ENCODE measurements at places on chromosomes 7 and 10.

DNA sequence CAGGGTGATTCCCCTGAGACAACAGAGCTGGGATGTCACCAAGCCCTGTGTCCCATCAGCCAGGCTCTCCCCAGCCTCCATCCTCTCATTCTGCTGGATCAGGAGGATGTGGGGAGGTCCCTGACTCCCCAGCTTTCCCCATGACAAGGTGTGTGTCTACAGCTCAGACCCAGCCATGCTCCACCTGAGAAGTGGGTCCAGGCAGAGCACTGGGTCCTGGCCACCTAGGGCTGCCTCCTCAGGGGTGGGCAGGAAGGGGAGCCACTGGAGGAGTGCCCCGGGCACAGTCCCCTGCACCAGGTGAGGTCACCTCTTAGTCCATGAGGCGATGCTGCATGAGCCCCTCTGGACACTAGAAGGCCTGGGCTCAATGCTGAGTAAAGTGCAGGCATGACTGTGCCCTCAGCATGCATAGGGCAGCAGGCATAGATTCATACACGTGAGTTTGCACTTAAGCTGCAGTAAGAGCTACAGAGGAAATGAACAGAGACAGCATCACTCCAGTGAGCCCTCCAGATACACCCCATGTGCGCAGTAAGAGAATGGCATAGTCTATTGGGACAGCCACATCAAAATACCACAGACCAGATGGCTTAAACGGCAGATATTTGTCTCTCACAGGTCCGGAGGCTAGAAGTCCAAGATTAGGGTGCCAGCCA lies 48.3 kb downstream of the ALOX5 start:
- no peak for DNase-seq

GRCh38 chr7:94643771-94644545 lies 12.0 kb downstream of the SGCE start:
- no peak for DNase-seq

DNA sequence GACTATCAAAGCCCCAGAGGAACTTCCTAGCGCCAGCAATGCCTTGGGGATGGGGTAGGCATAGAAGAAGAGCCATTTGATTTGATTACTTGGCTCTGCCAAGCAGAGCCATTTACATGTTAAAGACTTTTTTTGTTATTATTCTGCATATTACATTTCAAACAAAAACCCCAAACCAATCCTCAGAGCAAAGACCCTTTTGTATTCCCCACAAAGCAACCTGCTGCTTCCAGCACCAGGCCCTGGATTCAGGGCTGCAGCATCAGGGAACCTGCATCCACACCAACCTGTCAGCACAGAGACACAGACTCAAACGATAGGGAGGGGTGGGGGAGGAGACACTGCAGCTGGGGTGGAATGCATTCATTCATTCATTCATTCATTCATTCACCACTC lies 73.2 kb downstream of the GRID1 start:
- no peak for DNase-seq

DNA sequence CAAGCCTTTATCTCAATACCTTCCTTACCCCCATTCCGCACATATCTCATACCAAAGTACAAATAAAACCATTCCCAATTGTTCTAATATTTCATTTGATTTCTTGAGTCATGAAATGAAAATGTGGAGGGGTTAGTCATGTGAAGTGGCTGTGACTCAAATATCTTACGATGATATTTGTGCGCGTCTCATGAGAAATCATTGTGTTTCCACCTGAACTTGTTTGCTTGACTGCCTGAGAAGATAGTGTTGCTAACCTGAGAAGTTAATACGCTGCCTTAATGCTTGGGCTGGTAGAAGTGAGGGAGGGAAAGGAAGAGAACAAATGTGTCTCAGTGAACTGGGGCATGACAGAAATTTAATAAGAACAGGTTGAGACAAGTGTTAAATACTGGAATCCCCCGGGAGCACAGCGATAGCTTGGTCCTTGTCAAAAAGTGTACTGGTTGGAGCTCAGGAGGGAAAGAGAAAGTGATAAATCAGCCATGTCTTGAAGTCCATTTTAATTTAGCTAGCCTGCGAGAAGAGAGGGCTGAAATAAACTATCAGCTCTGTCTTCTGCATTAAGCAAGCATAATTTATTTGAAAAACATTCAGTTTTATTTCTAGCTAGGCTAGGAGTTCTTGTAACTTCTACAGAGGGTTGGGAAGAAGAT lies 7.2 kb upstream of the EPHA1 start:
- no peak for DNase-seq

- no peak for DNase-seq
Measured at GRCh38 chr10:62661143-62661542, 143.4 kb upstream of the ADO start.

DNA sequence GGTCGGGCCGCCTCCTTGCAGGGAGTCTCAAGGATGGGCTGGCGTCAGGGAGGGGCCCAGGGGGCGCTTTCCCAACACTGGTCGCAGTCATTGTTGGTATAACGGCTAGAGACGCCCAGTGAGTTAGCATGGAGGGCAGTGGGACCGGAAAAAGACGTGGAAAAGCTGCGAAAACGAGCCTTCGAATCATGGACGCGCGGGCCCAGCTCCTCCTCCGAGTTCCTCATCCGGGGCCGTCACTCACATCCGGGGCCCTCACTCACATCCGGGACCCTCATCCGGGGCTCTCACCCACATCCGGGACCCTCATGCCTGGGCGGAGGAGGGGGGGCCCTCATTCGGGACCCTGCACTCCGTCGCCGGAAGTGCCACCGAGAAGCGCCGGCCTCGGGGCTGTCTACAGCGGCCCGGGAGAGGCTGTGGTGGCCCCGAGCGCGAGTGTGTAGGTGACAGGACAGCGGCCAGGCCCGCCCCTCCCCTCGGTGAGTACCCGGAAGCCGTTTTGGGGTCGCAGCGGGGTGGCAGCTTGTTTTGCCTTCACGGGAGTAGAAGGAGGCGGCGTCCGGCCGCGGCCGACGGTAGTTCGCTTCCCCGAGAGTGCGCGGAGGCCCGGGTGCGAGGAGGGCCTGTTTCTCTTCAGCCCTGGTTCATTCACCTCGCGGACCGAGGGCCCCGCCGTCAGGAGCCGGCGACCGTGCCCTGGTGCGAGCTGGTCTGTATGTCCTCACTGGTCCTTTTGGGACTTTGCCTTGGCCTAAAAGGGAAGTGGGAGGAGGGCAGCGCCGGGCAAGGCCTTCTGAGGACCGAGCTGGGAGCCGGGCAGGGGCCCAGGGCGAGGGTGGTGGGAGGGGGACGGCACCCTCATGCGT lies at the start of gene ZNF655:
Gene ZNF655 (plus strand): TSS at position 337 of the 869 bp plus-strand sequence. CDS start 1,918 bp downstream, outside the sequence.
- no peak for DNase-seq

DNA sequence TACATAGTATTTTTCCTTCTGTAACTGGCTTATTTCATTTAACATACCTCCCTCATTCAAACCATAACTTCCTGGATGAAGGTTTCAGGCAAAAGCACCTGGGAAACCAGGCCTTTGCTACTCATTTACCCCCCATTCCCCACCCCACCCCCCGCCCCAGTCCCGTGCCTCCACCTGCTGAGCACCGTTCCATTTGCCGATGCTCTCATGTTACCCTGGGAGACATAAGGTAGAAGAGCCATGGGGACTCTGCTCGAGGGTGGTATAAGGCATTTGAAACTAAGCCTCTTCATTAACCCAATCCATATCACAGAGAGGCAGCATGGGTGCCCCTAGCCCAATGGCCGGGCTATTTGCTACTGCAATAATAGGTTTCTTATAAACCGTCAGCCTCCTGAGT lies 22.2 kb upstream of the MCM10 start:
- DNase-seq: no peak

- DNase-seq: no peak
Measured at GRCh38 chr7:40288827-40289226, 154.0 kb downstream of the SUGCT start.

DNA sequence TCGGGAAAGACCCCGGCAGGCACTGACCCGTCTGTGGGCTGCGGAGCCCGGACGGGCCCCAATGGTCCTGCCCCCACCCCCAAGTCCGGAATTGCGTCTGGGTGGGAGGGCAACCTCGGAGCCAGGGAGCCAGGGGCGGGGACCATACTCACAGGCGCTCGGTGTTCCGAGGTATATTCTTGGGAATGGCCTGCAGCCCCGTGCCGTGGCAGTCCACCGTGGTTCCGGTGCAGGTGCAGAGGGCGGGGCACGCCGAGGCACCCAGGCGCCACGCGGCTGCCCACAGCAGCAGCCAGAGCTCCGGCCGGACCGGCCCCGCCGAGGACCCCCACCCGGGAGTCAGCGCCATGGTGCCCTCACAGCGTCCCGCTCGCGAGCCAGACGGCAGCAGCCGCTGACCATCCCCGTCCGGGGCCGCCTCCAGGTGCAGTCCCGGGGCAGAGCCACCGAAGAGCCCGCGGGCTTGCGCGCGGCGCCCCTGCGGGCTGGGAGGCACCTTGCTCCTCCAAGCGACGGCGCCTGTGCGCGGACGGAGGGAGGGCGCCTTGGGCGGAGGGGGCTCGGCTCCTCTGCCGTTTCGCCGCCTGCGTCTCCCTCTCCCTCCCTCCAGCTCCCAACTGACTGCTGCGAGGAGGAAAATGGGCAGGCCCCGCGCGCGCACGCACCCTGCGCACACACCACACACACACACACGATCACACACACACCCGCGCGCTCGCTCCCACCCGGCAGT lies at the start of gene SLIT1:
Gene SLIT1 (minus strand): TSS at position 634 of the 733 bp plus-strand sequence. CDS start 285 bp downstream, at position 349.
- no peak for DNase-seq

GRCh38 chr7:38757931-38758330 lies 126.8 kb upstream of the AMPH start:
- no peak for DNase-seq

GRCh38 chr7:44905002-44905635 lies 19.8 kb upstream of the PURB start:
- DNase-seq: no peak

DNA sequence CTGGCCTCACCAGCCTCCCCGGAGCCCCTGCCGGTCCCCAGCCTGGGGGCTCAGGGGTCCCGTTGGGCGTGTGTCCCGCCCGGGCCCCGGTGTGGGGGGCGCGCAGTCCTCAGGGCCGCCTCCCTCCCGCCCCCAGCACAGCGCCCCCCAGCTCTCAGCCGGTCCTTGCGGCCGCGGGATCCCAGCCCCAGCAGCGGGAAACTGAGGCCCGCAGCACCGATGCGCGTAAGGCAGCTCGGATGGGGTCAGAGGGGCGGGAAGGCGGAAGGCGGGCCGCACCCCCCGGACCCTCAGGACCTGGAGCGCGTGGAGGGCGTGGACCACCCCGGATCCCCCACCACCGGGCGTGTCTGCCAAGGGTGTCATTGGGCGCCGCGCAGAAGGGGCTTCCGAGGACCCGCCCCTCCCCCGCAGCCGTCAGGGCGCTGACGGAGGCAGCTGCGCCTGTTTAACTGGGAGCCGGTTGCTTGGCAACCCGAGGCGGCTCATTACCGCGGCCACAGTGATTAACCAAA lies 14.9 kb downstream of the UNCX start:
- DNase-seq: no peak

DNA sequence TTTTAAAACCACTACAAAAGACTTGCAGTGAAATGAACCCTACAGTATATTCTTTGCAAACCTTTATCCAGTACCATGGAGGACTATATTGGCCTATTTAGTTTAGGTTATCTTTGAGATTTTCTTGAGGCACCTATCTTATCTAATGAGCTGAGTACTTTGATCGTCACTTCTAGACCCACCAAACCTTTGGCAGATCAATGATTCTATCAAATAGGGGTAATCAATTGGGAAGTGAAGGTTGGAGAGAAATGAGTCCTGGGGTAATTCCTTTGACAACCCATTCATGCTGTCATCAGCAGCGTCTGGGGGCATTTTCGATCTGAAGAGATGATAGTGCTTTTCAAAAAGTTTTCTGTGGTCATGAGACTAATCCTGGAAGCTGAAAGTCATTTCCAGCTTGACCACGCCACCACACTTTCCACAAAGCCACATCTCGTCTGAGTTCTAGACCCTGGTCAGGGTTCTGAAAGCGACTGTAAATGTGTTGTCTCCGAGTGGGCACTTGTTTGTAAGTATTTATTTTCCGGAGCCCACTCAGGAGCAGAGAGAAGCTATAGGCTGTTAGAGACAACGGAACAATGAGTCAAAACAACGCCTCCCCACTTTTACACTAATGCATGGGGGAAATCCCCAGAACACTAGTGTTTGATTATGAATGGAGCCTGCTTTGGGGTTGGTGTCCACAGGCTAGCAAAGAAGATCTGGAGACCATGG lies 4.8 kb downstream of the EGR2 start:
- no peak for DNase-seq

DNA sequence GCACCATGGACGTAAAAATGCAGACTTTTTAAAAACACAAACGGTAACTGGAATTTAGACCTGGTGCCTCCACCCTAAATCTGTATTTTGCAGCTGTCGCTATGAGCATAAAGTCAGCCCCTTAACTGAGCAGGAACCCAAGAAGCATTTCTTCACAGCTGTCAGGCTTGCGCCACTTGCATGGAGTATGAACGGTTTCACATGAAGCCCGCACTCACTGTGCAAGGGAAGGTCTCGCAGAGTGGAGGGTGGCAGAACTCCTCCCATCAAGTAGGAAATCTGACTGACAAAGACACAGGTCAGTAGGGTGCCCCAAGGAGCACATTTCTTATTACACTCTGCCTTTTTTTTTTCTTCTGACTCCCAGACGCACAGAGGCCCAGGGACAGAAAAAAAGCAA lies 58.5 kb downstream of the ELMO1 start:
- no peak for DNase-seq

DNA sequence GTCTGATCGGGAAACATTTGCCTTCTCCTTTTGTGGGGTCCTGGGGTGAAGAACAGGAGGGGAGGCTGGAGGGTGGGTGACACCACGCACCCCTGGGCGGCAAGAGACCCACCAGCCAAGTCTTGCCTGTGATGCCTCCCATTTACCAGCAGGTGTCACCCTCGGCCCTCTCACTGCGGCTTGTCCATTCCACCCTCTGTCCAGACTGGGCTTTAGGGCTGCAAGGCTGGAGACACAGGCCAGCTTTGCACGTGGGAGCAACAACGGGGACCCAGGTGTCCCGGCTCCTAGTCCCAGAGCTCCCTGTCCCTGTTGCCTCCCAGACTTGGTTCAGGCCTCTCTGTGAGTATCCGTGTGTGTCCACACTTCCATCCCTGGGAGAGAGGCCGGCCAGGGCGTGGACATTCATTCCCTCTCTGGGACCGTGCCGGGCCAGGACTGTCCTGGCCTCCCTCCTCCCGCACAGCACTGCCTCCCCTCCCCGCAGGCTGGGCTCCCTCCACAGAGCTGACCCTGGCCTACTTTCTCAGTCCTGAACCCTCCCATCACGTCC lies 36.2 kb upstream of the GTF2IRD1 start:
- DNase-seq: peak; percentile 77

- DNase-seq: no peak
Measured at GRCh38 chr10:122445469-122445868, 9.0 kb upstream of the ARMS2 start.

- DNase-seq: no peak
Measured at GRCh38 chr10:79380946-79381721, 33.9 kb downstream of the PPIF start.

DNA sequence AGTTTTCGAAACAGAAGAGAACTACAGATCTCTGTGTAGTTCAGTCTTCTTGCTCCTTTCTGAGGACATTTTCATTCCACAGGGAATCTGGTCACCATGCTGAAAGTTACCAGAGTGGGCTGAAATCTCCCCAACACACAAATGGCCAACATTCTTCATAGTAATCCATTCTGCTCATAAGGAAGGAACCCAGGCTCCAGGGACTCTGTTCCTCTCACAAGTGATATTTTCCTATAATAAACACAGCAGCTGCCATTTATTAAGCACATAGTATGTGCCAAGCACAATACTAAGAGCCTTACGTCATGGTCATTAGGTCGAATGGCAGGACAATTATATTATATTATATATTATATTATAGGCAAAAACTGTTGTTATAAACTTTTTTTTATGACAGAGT lies 109.8 kb downstream of the RAB11FIP2 start:
- no peak for DNase-seq

Data from Panc1 (cell line).